Hematopoietic multipotent progenitor cell treated with erythropoietin and hydrocortisone succinate and interleukin-3 and kit ligand, for 17 days (in vitro differentiated cells): ENCODE measurements at places on chromosomes 13 and 19.

- no peak for DNase-seq
Observed at GRCh38 chr19:38250821-38251563, 5.2 kb downstream of the PPP1R14A start.

DNA sequence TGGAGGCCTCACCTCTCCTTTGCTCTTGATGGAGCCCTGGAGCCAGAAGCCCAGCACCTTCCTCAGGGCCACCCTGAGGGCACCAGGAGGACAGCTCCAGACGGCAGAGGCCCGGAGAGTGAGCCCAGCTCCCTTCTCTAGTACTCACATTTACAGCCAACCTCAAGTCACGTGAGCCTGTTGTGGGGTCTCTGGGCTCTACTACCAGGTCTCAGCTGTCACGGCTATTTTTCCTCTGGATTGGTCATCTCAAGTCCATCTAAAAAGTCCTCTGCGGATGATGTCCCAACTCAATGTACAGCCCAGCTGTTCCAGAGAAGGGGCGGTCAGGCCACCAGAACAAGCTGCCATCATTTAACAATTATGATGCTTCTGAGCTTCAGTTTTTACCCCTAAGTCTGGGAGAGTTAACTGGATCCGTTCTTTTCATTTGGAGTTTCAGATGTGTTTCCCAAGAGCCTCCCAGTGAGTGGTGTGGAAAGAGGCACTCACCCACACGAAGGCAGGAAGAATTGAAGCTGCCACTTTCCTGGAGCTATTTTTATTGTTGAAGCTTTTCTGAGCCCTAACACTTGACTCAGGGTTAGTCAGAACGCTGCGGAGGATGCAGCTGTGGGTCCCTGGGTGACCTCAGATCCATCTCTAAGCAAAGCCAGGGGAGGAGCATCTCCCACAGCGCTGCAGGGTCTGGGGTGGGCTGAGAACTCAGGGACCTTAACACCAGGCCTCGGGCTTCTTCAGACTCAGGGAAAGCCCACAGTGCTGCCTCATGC lies 143.5 kb upstream of the UBL3 start:
- DNase-seq: no peak

DNA sequence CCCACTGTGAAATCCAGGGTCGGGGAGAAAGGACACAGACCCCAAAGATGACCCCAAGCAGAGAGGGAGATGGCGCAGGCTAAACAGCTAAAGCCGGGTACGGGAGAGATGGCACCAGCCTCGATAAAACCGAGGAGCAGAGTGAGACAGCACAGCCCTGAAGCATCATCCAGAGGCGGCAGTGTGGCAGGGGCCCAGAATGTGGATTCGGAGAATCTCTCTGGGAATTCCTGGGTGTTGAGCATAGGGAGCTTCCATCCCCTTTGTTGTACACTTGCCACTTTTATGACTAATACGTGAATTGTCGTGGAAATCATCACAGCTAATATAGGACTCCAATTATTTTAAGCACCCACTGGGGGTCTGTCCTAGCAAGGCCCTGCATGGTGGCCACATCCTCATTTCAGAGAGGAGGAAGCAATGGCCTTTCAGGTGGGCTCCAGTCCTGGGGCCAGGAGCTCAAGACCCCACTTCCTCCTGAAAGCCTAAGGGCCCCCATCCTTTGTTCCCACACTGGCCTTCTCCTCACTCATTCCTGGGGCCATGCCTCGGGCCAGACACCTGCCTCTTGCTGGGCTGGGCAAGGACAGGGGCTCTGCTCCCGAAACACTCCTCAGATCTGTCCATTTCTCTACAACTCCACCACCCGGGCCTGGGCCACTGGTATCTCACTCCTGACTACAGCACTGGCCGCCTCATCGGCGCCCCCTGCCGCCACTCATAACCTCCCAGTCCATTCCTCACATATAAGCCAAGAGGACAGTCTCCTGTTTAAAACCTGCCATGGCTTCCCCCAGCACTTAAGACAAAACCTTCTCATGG lies 29.3 kb upstream of the ATP1A3 start:
- DNase-seq: peak; percentile 14

GRCh38 chr13:76014406-76015318 lies 378.5 kb downstream of the LMO7 start:
- DNase-seq: no peak

DNA sequence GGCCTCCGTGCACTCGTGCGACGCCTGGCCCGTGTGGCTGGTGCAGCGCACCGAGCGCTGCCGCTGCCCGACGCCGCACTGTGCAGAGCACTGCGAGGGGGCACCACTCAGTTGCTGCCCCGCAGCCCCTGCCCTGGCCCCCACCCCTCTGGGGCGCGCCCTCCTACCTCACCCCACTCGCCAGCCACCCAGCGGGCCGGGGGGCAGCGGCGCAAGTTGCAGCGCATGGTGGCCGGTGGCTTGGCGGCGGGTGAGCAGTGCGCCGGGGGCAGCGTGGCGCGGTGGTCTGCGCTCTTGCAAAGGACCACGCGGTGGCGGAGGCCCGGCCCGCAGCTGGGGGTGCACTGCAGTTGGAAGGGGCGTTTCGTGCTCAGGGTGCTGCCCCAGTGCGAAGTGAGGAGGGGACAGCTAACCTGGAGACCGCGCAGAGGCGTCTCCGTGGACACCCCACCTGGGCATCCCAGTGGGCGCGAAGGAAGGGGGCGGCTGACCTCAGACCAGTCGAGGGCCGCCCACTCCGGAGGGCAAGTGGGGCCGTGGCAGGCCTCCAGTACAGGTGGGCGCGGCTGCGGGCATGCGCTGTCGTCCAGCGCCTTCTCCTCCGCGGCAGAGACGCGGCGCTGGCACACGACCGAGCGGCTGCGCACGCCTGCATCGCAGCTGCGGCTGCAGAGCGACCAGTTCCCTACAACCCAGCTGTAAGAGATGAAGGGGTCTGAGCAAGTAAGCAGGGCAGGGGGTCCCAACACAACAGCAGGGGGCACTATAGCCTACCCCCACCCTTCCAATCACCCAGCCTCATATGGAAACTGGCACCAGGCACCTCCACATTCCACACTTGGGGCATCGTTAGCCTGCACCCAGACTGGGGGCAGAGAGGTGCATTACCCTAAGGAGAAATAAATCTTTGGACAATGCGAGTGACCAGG lies 8.0 kb upstream of the MYO1F start:
- no peak for DNase-seq

DNA sequence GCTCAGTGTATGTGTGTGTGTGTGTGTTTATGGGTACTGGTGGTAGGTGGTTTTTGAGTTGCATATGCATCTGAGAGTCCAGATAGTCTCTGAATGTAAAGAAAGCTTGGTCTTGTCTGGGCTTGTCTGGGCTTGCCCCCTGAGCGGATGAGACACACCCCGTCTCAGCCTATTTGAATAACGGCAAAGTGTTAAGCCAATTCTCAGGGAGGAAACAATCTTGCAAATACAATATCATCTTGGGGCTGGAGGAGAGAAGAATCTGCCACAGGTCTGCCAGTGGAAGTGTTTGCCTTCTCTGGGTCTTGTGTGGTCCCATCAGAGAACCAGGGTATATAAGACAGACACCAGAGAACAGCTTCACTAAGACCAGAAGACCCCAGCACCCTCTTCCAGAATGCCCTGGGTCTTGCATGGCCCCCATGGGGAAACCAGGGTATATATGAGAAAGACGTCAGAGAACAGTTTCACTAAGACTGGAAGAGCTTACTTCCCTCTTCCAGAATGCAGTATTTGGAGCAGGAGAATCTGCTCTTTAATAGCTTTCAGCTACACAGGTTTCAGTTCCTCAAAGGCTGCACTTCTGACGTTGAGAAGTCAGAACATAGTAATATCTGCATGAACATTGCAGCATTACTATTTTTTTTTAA lies 13.3 kb downstream of the CD70 start:
- no peak for DNase-seq

GRCh38 chr19:29843180-29844051 lies 31.6 kb downstream of the CCNE1 start:
- DNase-seq: no peak

- DNase-seq: no peak
Observed at GRCh38 chr13:110444226-110444653, 117.3 kb downstream of the RAB20 start.

DNA sequence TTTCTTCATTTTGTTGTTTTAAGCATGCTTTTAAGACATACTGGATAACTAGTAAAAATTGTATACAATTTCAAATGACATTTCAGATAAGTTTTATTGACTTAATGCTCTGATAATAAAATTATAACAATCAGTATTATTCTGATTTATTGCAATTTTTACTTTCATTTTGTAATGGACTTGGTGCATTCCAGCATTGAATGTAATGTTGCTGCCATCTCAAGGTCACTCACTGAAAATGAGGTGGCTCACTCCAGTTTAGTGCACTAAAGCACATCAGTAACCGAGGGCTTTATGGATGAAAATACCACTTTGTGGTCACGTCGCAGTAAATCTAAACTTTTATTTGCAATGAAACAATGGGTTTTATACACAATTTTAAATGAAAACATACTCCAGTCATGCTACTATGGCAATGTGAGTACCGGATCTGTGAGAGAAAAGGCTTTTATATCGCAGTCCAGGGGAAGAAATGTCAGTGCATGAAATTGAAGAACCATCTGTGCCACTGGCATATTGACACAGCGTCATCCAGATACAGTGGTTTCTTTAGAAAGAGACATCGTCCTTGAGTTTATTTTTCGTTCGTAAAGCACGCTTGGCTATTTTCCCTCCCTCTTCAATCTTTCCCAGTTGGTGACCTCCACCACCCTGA lies 20.7 kb upstream of the ZNF507 start:
- no peak for DNase-seq

- DNase-seq: no peak
Observed at GRCh38 chr19:2827022-2827421, 7.4 kb downstream of the ZNF554 start.

DNA sequence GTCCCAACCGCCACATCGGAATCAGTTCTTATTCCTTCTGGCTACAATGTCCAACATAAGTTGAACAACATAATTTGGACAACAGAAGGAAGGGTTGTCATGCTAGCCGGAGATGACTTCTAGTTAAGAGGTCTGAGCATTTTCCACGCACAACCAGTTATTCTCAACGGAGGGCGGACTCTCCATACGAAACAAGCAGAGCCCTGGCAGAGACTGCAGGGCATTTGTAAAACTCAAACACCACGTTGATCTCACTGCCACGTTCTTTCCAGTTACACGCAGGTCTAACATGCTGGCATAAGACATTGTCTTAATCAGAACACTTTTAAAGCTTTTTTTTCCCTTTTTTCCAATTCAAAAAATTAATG lies 38.3 kb upstream of the DCUN1D2 start:
- no peak for DNase-seq

- DNase-seq: no peak
Observed at GRCh38 chr13:88118952-88119351, 447.8 kb downstream of the SLITRK5 start.

DNA sequence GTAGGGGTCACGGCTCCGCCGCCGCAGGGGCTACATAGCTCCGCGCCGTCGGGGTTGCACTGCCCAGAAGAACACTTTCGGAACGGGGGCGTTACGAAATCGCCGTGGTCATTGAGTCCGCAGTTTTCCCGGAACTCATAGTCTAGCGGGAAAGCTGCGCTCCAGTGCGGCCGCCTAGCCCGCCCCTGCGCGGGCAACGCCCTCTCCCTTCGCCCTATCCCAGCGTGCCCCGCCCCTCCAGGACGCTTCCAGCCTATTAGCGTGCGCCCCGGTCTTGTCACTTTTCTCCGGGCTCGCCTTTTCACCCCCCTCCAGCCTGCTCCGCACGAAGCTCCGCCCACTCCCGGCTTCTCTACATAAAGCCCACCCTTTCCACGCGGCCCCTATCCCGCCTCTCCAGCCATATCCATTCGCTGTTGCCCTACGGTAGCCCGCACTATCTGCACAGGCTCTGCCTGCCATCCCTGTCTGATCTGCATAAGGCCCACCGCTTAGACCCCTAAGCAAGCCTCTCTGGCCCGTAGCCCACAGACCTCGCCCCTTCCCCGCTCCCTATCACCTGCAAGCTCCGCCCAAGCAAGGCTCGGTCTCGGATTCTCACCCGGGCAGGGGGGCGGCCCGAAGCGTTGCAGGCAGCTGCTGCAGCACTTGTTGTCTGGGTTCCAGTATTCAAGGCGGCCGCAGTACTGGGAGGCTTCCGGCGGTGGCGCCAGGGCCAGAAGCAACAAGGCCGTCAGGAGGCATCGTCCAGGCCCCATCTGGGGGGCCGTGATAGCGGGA lies 1.6 kb downstream of the IGFLR1 start:
- peak; percentile 94 for DNase-seq

- no peak for DNase-seq
Observed at GRCh38 chr13:30804474-30804873, 69.1 kb downstream of the ALOX5AP start.

GRCh38 chr13:112530861-112531260 lies 57.1 kb downstream of the TUBGCP3 start:
- no peak for DNase-seq

DNA sequence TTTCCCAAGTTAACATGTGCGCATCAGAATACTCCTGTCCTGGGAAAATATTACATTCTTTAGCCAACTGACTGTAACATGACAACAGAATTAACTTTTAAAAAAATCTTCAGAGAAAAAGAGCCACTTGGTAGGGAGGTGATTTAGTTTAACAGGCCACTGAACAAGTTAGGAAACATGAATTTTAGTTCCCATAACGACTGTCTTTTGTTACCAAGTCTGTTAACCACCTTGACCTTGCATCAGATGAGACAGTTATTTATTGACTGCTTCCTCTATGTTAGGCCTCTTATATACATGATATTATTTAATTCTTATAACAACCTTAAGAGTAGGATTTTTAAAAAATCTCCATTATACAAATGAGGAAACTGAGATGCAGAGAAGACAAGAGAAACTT lies 268.6 kb downstream of the NDFIP2 start:
- no peak for DNase-seq

DNA sequence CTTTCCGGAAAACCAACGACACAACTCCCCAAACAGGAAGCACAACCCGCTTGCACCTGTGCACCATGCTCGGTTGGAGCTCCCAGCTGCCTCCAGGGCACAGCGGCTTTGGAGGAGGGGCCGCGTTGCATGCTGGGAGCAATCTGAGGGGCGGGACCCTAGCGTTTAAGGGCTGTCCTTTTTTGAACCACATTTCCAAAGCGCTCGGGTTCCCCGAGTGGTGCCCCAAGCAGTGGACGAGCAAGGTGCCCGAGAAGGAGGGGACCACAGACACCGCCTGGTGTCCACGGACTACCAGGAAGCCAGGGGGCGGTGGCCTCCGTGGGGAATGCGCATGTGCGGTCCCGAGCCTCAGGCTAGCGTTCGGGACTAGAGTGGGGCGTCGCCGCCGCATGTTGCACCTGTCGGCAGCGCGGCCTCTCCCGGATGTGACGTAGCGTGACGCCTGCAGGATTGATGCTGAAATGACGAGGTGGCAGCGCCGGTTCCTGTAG lies 11.9 kb upstream of the ZNF57 start:
- no peak for DNase-seq

DNA sequence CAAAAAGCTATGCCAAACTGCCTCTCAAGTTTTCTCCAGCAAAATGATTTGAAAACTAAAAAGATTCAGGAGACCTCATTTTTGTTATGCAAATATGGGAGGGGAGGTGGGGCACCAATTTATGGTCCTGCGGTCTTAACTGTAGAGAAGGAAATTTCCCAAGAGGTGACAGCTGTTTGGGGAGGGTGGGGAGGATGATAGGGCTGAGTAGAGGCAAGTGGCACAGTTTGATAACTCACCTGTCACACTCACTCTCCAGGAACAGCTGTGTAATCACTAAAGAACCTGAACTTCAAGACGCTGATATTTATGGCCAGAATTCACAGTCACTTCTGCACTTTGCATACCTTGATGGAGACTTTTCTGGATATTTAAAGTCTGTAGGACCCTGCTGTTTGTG lies 232.9 kb upstream of the STARD13 start:
- DNase-seq: no peak
